ENCODE measurements at places on chromosomes 2 and 18.

- DNase-seq: no peak
These were observed 122.5 kb upstream of the RND3 start for GRCh38 chr2:150609831-150610582.

DNA sequence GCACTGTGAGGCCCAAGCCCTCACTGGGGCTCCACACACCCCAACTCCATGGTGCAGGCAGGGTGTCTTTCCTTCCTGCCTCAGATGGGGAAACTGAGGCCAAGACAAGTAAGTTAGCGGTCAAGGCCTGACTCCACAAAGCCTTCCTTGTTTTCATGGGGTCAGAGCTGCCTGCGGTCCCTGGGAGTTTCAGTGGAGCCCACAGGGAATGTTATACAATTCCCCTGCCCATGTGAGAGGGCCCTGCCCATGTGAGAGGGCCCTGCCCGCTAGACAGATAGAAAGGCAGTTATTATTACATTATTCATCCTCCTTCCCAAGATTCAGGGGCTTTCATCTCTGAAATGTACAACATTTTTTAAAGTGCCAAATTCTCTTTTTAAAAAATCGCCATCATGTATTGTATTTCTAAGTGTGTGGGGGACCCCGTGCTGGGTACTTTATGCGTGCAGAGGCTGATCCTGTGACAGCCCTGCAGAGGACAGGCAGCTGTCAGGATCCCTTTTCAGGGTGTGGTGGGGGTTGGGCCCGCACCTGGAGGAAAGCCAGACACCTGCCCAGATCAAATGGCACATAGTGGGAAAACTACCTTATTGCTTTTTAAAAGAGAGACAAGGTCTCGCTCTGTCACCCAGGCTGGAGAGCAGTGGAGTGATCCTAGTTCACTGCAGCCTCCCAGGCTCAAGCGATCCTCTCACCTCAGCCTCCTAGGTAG lies 23.4 kb downstream of the FBLN7 start:
- DNase-seq: no peak

GRCh38 chr18:49754866-49755265 lies 58.5 kb downstream of the ACAA2 start:
- DNase-seq: no peak

- no peak for DNase-seq
These were observed 55.2 kb downstream of the TRAPPC12 start for GRCh38 chr2:3434654-3435053.

- no peak for DNase-seq
These were observed 11.8 kb downstream of the VIL1 start for GRCh38 chr2:218430721-218431120.

- no peak for DNase-seq
These were observed 39.2 kb downstream of the PID1 start for GRCh38 chr2:229231885-229232284.

GRCh38 chr2:196329959-196330358 lies 158.6 kb upstream of the STK17B start:
- no peak for DNase-seq

DNA sequence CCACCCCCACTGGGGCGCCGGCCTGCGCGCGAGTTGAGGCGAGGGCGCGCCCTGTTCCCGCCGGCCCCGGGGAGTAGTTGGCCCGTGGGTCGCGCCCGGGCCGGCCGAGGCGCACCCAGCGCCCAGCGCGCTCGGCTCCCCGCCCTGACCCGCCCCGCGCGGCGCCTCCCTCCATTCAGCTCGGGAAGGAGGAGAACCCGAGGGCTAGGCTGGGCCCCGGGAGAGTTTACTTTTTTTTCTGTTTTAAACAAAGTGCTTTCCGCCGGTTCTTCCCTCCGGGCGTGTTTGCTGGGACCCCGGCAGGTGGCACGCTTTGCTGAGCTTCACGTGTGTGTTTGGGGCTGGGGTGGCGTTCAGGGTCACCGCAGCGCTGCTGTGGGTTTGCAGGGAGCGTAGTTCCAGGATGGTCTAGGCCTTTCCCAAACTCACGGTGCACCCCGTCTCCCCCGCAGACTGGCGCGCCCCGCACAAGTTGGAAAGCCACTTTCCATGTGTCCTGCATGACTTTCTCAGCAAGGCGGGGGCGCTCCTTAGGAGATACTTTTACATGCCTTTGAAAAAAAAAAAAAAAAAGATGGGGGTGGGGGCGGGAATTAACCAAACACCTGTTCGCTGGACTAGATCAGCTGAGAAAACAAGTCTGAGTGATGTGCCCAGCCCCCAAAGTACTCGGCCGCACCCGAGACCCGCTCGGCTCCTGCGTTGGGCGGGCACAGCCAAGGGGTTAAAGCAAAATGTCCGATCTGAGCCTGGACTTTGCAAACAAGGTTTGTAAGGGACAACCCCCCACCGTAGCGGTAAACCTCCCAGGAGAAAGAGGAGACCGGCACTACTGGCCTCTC lies 825 bp downstream of the ITGA6 start:
- peak; percentile 51 for DNase-seq

DNA sequence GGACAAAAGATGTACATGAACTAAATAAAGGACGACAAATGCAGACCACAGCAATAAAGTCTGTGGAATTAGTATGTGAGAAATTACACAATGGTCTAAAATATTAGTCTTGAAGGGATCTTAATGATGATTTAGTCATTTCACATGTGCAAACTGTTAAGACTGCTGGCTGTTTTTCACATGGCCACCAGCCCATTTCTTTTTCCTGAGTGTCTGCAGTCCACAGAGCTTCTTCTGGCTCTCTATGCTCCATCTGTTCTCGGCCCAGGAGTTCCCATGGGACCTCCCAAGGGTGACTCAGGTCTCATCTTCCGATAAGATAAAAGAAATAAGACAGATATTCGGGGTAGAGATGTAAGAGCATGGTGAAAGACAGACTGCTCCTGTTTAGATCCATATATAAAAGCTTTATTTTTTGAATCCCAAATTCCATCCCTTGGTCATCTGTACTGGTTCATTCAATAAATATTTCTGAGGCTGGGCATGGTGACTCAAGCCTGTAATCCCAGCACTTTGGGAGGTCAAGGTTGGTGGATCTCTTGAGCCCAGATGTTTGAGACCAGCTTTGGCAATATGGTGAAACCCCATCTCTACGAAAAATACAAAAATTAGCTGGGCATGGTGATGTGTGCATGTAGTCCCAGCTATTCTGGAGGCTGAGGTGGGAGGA lies 20.1 kb downstream of the IL1RL1 start:
- no peak for DNase-seq

- no peak for DNase-seq
These were observed 26.9 kb upstream of the CDH19 start for GRCh38 chr18:66630831-66631230.

DNA sequence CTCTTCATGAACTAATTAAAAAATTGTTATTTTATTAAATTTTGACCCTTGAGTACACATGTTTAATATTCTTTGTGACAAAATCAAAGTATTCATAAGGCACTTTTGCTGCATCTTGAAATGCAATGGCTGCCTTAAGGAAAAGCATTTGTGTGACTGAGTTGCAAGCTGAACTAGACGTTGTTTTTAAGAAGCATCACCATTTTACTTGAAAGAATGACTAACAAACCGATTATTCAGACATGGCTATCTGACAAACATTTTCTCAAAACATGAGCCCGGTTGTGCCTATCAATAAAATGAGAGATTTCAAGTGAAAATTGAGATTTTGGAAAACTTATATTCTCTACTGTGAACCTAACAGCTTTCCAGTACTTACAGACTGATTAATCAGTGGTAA lies 2.8 kb downstream of the GCFC2 start:
- no peak for DNase-seq

DNA sequence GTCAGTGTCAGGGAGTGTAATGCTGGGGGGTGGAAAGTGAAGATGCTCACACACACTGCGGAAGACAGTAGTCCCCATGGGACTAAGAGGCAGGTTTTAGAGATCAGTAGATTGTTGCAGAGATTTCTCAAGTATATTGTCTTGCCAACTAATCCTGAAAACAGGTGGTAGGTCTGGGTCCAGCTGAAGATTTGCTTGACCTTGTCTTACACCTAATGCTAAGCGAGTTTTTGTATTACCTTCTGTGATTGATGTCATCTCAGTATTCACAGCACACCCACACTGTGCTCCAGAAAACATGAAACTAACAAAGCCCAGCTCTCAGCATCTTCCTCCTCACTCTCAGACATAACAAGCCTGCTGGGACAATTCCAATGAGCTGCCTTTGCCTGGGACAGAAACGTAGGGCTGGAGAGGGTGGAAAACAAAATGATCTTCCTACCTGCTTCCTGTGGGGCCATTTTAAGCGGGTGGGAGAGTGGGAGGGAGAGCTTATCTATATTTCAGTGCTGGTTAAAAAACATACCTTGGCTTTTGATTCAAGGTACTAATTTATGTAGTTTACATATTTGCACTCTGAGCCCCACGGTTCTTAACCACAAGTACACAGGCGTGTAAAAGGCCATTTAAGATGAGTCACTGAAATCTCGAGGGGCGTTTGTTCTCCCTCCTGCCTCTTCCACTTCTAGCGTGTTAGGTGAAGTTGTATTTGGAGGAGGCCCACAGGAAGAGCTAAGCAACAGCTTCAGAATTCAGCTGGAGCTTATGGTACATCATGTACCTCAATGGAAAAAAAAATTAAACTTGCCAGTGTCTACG lies 23.1 kb upstream of the RBMS1 start:
- DNase-seq: no peak

DNA sequence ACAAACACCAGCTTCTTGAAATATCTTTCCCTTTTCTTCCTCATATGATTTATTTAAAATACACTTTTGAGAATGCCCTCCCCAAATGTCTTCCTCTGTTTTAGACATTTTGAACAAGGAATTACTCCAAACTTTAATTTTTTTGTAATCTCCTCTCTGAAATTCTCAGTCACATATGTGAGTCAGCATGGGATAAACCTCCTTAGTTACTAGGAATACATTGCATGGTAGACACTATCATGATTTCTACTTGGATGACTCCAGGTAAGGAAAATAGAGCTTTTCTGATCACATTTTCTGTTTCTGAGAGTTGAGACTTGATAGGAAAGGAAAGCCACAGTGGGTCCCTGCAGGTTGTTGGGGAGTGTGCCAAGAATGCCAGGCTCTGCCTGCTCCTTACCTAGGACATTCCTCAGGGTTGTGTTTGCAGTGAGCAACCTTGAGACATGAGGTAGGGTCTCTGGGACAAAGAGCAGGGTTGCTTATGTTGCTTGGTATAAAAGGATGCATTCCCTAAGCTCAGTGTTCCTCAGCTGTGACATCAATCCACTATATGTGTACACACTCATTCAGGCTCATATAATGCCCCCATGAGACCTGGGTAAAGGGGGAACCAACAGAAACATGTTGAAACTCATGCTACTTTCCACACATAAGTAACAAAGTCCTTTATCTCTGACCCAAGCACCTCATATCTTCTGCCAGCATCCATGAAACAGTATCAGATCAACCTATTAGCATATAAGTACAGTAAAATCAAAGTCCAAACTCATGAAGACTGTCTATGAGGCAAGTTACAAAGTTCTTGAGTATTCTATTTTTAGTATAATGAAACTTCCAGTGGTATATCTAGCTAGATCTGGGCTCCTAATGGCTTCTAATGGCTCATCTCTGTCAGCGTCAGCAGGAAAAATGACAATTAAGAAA lies 112.8 kb upstream of the SCN1A start:
- no peak for DNase-seq

Data from NT2/D1 (cell line).